ENCODE measurements at places on chromosomes 3 and 15.

DNA sequence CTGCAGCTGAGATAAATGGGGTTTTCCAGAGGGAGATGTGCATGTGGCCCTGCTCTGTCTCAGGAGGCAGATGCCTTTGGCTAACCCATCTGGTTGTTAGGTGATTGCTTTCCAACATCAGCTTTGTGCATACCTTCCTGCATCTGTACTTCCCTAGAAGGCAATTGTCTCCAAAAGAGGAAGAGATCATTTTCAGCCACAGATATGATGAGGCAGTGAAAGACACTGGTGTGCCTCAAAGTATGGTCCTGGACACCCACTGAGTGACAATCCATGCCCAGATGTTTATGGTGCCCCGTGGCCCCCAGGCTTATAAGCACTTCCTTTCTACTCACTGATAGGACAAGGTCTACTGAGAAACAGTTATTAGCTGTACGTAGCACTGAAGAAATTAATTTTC, 117.5 kb upstream of the NR2F2 start:
- no peak for DNase-seq

- DNase-seq, result no peak
Measured at GRCh38 chr3:131544557-131544956, 41.8 kb upstream of the MRPL3 start.

DNA sequence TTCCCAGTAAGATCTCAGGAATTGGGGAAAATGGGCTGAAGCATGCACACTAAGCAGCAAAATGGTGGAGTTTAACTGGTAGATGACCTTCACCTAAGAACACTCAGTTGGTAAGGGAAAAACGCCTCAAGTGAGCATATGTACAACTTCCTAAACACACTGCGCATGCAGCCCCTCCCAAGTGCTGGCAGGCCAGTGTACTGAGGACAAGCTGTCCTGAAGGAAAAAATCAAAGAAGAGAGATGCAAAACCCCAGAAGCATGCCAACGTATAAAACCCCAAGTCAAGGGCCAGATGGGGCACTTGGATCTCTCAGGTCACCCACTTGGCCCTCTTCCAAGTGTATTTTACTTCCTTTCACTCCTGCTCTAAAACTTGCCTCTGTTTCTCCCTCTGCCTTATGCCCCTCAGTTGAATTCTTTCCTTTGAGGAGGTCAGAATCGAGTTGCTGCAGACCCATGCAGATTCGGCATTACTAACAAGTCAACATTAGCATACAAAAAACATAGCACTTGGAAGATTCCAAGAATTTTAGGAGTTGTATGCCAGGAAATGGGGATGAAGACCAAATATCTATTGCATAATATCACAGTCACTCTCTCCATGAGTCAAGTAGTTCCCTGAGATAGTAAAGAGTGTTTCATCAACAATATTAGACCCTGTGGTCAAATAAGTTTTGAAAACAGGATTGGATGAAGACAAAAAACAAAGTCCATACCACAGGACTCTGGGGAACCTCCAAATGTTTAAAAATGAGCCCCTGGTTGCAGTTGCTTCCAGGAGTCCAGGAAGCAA, 10.8 kb upstream of the FYCO1 start:
- DNase-seq, result no peak

- DNase-seq, result no peak
Measured at GRCh38 chr15:69848551-69849231, 249.0 kb downstream of the TLE3 start.

- DNase-seq, result no peak
Measured at GRCh38 chr3:107969525-107969924, 121.3 kb downstream of the CD47 start.

DNA sequence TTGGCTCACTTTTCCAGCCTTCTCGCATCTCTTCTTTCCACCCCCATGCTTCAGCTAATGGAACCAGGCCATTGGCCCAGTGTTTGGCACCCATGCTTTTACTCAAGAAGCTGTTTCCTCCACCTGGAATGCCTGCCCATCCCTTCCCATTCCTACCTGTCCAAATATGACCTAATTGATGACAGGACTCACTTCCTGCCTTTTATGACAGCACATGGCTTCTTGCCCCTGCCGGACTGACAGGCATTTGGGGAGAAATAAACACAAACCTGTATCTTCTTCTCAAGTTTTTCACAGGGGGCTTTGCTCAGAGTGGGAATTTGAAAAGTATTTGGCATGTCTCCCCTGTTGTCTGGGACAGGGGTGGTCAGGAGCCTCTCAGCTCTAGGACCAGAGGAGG, 120.1 kb downstream of the ABHD5 start:
- DNase-seq, result peak; percentile 84

DNA sequence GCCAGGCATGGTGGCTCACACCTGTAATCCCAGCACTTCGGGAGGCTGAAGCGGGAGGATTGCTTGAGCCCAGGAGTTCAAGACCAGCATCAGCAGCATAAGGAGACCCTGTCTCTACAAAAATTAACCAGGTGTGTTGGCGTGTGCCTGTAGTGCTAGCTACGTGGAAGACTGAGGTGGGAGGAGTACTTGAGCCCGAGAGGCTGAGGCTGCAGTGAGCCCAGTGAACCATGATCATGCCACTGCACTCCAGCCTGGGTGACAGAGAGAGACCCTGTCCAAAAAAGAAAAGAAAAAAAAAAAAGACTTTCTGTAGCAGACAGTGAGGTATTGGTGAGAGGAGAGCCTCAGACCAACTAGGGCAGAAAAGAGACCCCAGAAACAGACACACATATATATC, 263.8 kb downstream of the XXYLT1 start:
- DNase-seq, result no peak

DNA sequence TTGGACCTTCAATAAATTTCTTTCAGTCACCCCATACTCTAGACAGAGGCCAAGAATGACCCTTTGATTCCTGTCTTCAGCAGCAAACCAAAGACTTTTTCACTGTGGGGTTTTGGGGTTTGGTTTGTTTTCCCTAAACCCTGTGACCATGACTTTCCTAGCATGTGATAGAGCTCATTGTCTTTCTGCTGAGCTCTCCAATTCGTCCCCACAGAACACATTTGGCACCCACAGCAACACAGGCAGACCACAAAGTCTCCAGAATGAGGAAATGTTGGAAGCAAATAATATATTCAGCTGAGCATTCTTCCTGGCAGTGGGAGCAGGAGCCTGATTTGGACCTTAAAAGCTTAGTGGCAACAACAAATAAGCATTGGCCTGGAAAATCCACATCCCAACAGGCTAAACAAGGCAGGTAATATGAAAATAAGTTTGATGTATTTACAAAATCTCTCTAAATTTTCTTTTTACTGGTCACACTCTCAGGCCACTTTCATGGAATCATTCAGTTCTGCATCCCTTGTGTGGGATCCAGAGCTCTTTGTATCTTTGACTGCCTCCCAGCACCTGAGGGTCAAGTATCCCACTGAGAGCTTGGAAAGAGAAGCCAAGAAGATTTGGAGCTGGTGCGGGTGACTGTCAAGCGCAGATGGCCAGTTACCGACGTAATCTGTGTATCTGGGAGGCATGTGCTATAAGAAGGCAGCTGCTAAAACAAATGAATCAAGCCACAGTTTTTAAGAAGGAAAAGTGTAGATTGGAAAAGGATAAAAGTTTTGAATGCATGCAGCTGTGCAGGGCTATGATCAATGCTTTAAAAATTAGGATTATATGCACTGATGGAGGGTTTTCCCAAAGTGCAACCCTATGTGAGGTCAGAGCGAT, 36.5 kb upstream of the CPB1 start:
- peak; percentile 15 for DNase-seq

DNA sequence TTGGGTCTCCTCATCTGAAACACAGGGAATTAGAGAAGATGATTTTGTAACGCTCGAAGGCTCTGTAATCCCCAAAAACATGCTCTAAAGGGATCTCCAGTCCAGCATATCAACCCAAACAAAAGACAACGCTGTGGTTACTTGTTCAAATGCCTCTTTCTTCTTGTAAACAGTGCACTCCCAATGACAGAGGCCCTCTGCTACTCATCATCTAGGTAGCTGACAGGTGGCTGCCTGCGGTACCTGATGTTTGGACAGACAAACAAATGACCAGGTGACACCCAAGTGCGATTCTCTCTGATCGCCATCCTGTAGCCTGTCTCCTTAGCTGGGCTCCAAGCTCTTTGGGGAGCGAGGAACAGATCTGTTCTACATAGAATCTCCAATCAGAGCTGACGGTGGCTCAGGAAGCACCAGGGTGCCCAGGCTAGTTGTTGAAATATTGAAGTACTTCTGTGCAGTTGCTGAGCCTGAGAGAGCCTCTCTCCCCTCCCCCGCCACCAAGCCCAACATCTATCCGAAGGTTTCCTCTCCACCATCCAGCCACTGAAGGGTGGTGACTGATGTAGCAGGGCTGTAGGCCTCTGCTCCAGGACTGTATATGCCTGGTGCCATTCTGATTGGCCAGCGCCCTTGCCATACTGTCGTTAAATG, 238.7 kb downstream of the XXYLT1 start:
- peak; percentile 73 for DNase-seq

DNA sequence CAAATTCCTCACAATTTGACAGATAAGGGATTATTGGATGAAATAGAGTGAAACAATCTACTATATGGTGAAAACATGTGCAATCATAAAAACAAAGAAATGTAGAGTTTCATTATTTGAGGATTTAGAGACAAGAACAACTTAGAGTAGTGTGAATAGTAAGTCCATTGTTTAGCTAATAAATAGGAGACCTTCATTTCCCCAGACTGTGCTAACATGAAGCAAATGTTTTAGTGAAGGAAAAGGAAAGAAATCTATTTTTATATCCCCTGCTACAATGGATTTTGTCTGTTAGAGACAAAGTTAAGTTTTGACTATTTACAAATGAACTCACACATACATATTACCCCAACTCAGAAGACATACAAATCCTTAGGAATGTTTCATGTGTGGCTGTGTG, 77.8 kb downstream of the EFL1 start:
- no peak for DNase-seq

DNA sequence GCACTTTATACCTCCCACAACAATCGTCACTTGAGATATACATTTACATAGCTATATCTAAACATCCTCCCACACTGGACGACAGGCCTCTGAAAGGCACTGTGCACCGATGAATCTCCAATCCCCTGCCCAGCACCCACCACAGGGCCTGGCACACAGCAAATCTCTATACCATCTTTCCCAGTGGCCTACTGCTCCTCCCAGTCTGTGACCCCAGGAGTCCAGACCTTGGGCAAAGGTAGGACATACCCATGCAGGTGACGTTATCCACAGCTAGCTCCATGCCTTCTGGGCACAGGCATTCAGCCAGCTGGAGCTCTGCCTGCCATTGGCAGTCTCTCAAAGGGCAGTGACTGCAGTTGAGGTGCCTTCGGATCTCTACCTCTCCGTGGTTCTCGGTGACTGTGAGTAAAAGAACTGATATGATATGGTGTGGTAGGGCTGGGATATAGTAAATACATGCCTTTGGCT, 5.8 kb downstream of the LTK start:
- DNase-seq, result peak; percentile 41

GRCh38 chr15:44300572-44300971, 12.1 kb downstream of the GOLM2 start:
- DNase-seq, result no peak

GRCh38 chr15:85154061-85154460, 172.4 kb downstream of the PDE8A start:
- DNase-seq, result no peak

GRCh38 chr3:123809597-123809996, 74.5 kb downstream of the MYLK start:
- DNase-seq, result no peak

All from NCI-H2029 (cell line).